ENCODE measurements at places on chromosomes 16 and 17. TPM values are rescaled to one million over a fixed set of nuclear protein-coding genes. Genes with fewer than 3 reads are reported as not detected.

GRCh38 chr16:69855592-69855991 is 93.5 kb downstream of the WWP2 start:
- DNase-seq: no peak

DNA sequence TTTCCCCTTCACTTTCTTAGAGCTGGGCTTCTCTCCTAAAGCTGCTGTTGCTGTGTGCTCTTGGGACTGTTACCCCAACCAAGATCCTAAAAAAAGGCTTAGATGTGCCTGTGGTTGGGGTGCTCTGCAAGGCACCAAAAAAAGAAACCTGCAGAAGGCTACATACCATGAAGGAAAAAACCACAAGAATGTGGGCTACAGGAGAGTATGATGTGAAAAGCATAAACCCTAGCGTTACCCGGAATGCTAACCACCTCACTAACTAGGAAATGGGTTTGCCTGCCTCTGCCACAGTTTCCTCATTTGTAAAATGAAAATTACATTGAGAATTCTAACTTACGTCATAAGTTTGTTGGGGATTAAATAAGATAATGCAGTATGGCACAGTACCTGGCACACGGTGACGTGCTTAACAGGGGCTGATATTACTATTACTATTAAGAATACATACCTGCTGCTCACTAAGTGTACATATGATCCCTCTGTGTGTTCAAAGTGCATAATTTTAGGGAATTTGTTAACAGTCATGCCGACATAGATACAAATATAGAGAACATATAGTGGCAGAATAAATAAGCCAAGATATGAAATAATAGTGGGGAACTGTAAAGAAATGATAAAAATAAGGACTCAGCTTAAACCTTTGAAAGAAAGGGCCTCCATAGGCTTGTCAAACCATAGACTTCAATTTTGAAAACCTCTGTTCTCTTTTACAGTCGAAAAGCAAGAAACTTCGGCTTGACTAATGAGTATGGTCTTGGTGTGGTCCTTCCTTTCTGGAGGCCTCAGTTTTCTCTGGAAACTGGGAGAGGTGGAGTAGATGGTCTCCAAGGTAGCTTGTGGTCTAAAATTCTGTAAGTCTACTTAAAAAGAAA is 177.8 kb upstream of the TBX2 start:
- no peak for DNase-seq

DNA sequence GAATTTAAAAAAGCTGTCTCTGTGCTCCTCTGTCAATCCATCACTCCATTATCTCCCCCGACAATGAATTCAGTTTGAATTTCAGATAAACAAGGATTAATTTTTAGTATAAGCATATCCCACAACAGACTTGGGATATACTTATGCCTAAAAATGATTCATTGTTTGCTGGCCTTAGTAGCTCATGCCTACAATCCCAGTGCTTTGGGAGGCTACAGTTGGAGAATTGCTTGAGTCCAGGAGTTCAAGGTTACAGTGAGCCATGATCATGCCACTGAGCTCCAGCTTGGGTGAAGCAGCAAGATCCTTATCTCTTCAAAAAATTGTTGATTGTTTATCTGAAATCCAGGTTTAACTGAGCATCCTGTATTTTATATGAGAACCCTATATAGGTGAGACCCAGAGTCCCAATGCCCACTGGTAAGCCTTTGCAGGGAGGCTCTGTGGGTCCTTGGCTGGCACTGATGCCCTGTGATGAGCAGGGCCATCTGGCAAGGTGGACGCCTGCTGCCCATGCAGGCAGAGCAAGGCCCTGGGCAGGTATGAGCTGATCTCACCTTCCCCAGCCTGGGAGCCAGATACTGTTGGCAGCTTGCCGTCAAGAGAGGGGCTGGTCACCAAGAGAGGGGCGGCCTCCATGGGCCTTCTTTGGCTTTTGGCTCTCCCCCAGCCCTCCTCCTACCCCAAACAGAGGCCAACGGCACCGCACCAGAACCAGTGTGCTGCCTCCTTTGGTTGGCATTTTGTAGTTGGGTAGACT is 158.7 kb downstream of the SEC14L1 start:
- DNase-seq: no peak

- no peak for DNase-seq
Observed at GRCh38 chr16:89155184-89155679, 16.3 kb upstream of the CDH15 start.

- DNase-seq: peak; percentile 45
Observed at GRCh38 chr17:34443619-34444469, 80.8 kb upstream of the CCL1 start.

DNA sequence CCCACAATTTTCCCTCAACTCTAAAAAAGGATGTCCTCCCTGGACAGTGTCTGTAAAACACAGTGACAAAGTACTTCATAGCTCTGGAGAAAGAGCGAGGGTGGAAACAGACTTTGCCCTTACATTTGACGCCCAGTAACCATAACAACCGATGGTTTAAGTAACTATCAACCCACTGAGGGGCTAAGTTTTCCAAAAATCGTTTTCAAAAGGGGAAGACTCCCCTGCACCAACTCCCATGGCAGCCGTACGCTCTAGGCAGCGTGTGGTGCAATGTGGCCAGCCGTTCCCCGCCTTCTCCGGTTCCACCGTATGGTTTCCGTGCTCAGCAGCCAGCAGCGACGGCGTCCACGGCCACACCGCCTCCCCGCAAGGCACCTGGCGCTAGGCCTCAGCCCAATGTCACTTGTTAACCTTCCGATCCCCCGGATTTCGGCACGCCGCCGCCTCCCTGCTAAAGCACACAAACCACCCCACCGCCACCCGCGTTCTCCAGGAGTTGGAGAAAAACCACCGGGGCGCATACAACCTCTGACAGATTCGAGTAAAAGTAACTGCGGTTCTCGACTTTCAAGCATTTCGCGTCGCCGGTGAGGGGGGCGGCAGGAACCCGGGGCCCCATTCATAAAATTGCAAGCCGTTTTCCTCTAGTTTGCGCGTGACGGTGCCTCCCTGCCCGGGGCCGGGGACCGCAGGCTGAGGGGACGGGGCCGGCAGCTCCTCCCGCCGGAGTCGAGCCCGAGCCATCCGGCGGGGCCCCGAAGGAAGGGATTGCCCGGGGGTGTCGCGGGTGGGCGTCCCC is 661 bp downstream of the TEX2 start:
- peak; percentile 34 for DNase-seq

Gene UNC13D
- total RNA-seq: 1.3 TPM

- DNase-seq: peak; percentile 48
Observed at GRCh38 chr16:71383054-71383773, 24.7 kb downstream of the CALB2 start.

GRCh38 chr16:85750827-85751697 is at the start of gene C16orf74:
TSS of gene C16orf74 (minus strand) at chr16:85751096. CDS start at chr16:85735217, 15,879 bp downstream.
- peak; percentile 32 for DNase-seq

DNA sequence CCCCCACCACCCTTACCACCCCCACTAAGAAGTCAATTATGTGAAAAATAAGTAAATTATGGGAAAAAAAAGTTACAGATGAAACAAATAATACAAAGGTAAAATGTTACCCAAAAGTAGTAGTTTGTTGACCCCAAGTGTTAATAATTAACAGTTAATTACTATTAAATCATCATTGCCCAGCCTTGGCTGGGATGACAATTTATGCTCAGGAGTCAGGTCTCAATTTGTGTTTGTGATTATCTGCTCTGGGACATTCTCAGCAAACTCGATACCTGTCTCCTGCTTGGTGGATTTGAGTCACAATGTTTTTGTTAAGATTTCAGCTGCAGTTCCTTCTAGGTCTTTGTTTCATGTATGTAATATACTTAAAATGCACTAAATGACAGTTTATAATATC is 172.3 kb upstream of the IRX3 start:
- no peak for DNase-seq

DNA sequence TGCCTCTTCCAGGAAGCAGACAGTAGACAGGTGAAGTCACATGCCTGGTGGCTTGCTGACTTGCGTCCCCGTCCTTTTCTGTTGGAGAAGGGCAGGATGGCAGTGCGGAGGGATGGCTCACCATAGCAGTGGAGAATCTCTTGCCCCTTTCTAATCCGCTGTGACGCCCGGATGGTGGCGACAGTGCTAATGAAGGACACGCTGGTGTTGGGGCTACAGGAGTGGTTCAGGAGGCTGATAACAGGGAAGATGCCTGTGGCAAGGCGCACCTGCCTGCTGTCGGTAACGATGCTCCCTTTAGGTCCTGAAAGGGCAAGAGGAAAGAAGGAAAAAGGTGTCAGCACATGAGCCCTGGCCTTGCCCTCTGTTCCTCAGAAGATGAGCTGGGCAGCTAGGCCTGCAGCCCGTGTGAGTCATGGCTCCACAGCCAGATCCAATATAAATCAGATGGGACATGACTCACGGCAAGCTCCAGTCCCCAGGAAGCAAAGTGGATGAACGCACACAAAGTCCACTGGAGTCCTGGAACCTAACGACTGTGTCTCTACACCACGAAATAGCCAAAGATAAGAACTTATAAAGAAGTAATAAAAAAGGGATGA is 25.5 kb downstream of the SERPINF1 start:
- DNase-seq: no peak

Gene ITGAD
- total RNA-seq: 0.13 TPM

- DNase-seq: no peak
Observed at GRCh38 chr17:75941442-75941819, 589 bp upstream of the FBF1 start.

Gene GNG13
- not detected for total RNA-seq

- no peak for DNase-seq
Observed at GRCh38 chr16:50603206-50604064, 55.2 kb downstream of the NKD1 start.

Gene SPAG5
- 33.5 TPM for total RNA-seq

Gene MYL4
- not detected for total RNA-seq

Gene DRC3
- total RNA-seq: 1.1 TPM

- DNase-seq: peak; percentile 68
Observed at GRCh38 chr17:71824671-71825070, 296.1 kb upstream of the SOX9 start.

DNA sequence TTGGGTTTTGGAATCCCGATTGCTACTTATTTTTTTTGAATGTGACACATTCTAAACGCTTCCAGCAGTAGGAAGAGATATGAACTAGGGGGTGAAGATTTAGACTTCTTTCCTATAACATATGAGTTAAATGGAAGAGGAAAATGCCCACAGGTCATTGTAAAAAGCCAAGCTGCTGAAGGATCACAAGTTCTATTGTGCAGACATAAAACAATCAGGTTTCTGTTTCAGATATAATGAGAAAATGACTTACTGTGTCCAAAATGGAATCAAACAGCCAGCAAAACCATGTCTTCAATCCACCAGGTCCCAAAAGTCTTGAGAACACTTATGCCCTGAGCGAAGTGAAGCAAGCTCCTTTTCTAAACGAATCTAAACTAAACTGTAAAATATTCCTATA is 157.0 kb upstream of the SOX9 start:
- peak; percentile 91 for DNase-seq

- DNase-seq: no peak
Observed at GRCh38 chr17:50056961-50057330, 1.0 kb downstream of the ITGA3 start.

Gene ENKD1
- 6.4 TPM for total RNA-seq

Measured in SK-MEL-5 (cell line).